ENCODE measurements at places on chromosomes 2 and 18.

- no peak for DNase-seq
These were observed 2.3 kb upstream of the ALPP start for GRCh38 chr2:232376260-232376659.

DNA sequence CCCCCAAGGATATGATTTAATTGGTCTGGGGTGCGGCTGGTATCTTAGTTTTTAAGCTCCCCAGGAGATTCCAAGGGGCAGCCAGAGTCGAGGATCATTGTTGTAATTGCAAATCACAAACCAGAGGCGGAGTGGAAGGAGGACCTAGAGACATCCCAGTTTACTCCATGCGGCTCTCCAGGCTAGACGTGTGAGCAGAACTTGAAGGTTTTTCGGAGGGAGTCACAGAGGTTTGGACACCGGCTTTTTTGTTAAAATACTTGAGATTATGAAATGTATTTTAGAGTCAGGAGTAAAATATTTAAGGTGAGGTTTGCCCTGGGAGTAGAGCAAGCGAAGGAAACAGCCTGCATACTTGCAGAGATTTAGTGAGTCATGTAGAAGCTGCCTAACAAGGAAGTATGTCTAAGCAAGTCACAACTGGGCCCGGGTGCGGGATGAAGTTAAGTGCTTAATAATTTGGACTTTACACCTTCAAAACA, 39.5 kb downstream of the TGOLN2 start:
- no peak for DNase-seq

DNA sequence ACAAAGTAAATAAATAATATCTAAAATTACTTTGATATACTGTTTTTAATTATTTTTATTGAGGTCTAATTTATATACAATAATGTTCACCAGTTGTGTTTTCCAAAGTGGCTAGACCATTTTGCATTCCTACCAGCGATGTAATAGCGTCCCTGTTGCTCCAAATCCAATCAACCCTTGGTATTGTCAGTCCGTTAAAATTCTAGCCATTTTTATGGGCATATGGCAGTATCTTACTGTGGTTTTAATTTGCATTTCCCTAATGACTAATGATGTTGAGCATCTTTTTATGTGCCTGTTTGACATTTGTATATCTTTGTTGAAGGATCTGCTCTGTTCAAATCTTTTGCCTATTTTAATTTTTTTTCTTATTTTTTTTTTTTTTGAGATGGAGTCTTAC, 185.0 kb downstream of the PRPF40A start:
- DNase-seq, result no peak

GRCh38 chr18:14285053-14285452, 152.8 kb upstream of the ZNF519 start:
- no peak for DNase-seq

GRCh38 chr18:67402543-67402942, 114.0 kb downstream of the DSEL start:
- DNase-seq, result no peak

- DNase-seq, result no peak
These were observed 223.6 kb downstream of the C1D start for GRCh38 chr2:67839242-67839641.

DNA sequence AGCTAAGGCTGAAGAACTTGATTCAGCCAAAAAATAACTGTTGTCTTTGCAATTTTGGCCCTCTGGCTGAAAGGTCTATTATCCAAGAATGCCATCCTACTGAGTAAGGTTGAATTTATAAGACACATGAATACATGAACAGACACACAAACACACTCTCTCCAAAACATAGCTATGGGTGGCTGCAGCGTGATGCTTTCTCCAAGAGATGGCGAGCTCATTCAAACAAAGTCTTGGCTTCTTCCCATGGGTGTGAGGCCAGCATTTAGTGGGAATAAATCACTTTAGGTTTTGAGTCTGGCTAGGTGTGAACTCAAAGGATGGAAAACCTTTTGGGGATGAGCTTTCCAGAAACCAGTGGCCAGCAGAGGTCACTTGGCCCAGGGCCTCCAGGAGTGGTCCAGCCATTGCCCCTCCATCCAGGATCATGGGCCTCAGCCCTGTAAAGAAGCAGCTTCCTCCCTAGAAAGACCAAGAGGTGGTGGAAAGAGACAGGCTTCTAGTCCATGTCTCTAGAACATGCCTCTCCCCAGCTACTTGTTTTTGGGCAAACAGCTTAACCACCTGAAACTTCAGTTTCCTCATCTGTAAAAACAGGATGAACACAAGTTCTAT, 11.0 kb upstream of the OSR1 start:
- DNase-seq, result no peak

GRCh38 chr2:76008001-76008702, 297.4 kb upstream of the GCFC2 start:
- no peak for DNase-seq

GRCh38 chr2:145851730-145852129, 1331.8 kb upstream of the ZEB2 start:
- DNase-seq, result no peak

GRCh38 chr2:54499661-54500060, 43.5 kb downstream of the SPTBN1 start:
- DNase-seq, result no peak

GRCh38 chr18:54147439-54147838, 77.0 kb downstream of the MBD2 start:
- DNase-seq, result no peak

- DNase-seq, result no peak
These were observed 133.4 kb upstream of the GPC1 start for GRCh38 chr2:240302041-240302440.

DNA sequence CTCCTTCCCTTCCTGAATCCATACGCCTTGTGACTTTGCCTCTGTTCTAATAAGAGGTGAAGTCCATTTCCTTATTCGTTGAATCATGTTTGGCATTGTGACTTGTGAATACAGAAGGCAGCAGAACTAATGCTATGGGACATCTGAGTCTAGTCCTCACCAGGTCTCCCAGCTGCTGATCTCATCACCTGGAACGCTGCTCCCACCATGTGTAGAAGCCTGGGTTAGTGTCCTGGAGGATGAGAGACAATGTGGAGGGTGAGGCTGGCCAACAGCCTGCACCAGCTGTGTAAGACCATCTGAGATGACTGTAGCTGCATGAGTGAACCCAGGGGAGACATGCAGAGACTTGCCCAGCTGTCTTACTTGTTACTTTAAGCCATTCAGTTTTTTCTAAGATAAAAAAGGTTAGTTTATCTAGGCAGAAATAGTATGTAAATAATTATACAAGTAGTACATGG, 3.5 kb upstream of the HAAO start:
- no peak for DNase-seq

DNA sequence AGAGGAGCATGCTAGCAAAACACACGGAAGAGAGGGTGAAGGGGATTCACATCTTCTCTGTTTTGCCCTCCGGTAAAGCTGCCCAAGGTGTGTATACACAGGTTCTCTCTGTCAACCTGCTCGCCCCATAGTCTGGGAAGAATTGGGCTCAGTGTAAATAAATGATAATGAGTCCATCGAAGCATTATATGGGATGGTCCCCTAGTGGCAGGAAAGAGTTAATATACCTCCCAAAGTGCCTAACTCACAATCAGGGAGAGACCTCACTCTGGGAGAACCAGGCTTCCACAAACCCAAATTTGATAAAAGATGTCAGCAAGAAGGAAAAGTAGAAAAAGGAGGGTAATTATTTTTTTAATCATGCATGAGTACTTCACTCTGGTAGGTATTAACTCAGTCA, 262.2 kb upstream of the ZNF521 start:
- no peak for DNase-seq

- DNase-seq, result no peak
These were observed 47.8 kb downstream of the TRAPPC12 start for GRCh38 chr2:3427272-3427671.

DNA sequence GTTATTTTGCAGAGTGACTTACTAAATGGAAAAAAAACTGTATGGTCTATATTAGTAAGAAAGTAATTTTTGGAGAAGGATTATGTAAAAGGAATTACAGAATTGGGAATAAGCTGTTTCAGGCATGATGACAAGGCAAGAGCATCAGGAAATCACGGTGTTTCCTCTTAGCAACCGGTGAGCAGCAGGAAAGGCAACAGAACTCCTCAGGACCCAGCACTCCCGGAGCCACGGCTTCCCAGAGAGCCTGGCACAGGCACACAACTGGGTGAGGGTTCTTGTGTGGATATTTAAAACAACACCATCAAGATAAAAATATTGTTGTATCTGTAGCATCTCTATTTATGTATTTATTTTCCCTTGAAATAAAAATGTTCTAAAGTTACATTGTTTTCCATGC, 34.4 kb downstream of the CYP27C1 start:
- no peak for DNase-seq

DNA sequence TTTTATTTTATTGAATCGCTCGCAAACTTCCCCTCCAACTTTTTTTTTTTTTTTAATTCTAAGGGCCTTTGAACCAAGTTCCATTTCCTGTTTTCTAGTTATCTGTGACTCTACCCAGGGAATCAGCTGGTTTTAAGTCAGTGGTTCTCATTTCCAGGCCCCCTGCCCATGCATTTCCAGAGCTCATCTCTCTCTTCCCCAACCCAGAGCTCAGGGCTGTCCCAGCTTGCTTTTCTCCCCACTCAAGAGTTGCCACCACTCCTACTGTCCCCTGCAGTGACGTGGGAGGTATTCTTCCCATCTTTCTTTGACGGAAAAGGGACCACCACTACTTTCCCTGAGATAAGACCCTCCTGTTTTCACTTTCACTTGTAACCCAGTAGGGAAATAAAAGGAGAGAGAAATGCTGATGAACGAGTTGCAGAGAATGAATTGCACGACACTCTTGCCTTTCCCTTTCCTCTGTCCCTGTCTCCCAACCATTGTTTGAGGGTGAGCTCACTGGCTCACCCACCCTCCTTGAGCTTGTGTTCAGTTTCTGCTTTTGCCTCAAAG, 42.1 kb downstream of the TET3 start:
- DNase-seq, result no peak

- no peak for DNase-seq
These were observed 29.8 kb downstream of the EPC2 start for GRCh38 chr2:148674063-148675020.

GRCh38 chr18:24219561-24220317, 80.9 kb downstream of the CABYR start:
- no peak for DNase-seq

GRCh38 chr2:203782262-203782976, 76.0 kb downstream of the CD28 start:
- no peak for DNase-seq

- DNase-seq, result no peak
These were observed 787 bp upstream of the ADGRF3 start for GRCh38 chr2:26347286-26347865.

GRCh38 chr18:68121826-68122225, 593.1 kb downstream of the TMX3 start:
- DNase-seq, result no peak

DNA sequence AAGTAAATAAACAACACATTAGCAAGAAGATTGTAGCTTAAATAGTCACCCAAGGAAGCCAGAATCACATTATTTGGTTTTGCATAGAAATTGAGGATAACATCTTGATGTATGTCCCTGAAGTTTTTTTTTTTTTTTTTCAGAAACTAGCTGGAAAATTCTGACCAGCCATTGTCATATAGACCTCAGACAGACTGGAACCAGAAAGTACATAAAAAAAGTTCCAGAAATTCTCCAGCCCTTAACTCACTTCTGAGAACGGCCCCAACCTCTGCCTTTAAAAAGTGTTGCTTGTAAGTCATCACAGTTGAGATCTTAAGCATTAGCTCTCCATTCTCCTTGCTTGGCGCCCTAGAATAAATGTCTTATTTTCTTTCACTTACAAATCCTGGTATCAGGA, 350.5 kb downstream of the CCDC85A start:
- DNase-seq, result no peak

- no peak for DNase-seq
These were observed 200.5 kb downstream of the MC4R start for GRCh38 chr18:60172030-60172429.

- DNase-seq, result no peak
These were observed 46.1 kb downstream of the BCL11A start for GRCh38 chr2:60507211-60507965.

- no peak for DNase-seq
These were observed 3.4 kb upstream of the IER3IP1 start for GRCh38 chr18:47179520-47179919.

DNA sequence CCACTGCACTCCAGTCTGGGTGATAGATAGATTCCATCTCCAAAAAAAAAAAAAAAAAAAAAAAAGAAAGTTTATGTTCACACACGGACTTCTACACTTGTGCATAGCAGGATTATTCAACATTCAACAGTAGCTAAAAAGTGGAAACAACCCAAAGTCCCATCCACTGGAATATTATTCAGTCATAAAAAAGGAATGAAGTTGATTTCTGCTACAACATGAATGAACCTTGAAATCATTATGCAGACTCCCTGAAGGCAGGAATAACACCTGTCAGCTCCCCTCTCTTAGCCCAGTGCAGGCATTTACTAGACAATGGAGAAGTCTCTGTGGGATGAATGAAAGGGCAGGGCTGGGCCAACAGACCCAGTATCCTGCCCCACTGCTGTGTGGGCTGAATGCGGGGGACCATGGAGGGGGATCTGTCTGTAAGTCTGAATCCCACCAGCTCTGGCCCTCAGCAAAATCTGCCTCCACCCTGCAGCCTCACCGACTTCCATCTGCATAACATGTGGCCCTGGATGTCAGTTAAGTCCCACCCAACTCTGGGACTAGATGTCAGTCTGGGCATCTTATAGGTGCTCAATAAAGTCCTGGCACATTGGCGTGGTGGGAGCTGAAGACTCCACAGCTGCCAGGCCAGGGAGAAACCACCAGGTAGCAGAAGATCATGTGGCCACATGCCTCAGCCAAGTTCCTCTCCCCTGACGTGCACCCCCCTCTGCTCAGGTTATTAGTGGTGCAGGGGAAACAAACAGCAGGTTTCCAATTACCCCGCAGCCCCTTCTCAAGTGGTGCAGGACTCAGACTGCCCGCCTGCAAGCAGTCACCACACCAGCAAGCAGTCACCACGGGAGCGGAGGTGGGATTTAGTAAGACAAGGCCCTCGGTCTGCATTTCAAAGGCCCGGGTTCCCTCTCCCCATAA, 8.9 kb downstream of the ZFP36L2 start:
- DNase-seq, result no peak

- no peak for DNase-seq
These were observed 84.6 kb downstream of the TMEM163 start for GRCh38 chr2:134634054-134634753.

DNA sequence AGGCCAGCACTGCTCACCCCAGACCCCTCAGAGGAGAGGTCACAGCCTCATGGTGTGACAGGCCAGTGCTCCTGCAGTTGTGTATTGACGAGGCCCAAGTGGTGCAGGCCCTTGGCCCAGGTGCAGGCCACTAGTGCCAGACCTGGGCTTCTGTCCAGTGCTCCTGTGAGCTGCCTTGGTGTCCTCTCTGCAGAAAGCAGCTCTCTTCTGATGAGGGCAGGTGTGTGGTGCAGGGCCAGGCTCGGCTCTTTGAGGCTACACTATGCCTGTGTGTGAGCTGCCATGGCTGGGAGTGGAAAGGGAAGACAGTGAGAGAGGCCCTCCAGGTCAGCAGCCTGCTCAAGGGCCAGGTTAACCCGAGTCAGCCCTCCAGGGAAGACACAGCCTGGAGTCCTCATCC, 17.1 kb downstream of the EHD3 start:
- no peak for DNase-seq

Measured in cortex of kidney (tissue), 1 donor.